ENCODE measurements at places on chromosomes 6 and 20.

DNA sequence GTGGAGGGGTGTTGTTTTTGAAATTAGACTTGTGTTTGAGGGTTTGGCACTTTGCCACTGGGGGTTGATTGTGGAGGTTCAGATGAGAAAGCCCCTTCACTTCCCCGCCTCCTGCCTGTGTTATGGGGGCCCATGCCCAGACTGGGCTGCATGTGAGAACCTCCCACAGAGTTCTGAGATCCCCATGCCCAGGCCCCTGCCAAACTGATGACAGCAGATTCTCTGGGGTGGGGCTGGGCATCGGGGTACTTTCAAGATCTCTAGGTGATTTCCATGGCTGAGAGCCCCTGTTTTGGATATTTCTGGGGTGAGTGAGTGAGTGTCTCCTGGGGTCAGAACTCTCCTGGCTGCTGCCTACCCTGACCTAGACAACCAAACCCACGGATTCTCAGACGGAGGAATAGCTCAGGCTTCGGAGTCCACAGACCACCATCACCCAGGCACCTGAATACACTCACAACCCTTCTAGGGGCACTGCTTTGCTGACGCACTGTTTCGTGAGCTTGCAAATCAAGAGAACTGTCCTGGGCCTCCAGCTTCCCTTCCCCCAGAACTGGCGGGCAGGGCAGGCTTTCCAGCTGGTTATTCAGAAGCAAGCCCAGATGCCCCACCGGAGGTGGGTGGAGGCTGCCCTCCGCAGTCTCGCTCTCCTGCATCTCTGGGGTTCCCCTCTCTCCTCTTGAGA is 6.3 kb downstream of the BCAS1 start:
- no peak for DNase-seq

DNA sequence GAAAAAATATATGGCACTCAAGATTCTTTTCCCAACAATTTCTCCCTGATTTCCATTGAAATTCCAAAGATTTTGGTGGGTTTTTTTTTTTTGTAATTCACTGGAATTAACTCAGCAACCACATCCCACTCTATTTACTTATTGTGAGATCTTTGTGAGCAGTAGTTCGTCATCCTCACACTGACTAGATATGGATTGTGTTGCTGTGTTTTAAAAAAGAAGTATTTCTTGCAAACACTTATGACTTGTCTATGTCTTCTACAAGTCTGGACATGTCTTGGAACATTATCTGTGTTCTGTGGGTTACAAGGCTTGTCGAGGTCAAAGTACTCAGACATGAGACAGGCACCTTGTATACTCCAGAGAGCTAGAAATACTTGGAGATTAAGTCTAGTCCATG is 7.3 kb upstream of the TENT5A start:
- DNase-seq: no peak

DNA sequence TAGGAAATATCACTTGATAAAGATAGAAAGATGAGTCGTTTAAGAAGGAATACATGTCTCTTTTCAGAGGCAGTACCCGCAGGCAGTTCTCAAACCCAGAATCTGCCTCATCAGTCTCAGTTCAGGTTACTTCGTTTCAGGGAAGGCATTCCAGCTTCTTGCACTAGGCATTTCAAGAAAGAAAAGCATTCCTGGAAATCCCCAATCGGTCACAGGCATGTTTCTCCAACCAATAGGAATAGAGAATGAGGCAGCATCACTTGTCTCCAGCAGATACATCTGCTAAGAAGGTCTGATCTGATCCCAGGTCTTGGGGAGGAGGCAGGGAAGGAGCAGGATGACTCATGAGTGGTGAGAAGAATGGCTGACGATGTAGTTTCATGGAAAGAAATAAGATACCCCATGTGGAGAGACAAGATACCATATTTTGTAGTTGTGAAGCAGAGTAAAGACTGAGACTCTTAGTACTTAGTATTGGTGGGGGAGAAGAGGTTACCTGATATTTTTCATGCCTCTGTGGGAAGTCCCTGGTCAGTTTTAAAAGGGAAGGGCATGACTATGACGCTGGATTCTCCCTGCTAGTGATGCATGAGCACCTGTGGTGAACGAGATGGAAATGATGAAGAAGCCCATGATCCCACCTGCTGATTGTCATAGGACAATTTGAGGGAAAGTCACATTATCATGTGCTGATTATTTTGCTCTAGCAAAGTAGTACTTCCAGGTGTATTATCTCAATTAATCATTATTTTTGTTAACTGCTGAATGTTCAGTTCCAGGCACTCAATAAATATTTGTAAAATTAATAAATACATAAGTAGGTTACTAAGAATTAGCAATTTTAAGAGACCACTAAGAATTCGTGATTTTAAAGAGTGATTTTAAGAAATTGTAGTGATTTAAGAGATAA is 20.3 kb upstream of the HLA-DRB1 start:
- peak; percentile 18 for DNase-seq

GRCh38 chr6:25477006-25477590 is 174.9 kb upstream of the SCGN start:
- no peak for DNase-seq

DNA sequence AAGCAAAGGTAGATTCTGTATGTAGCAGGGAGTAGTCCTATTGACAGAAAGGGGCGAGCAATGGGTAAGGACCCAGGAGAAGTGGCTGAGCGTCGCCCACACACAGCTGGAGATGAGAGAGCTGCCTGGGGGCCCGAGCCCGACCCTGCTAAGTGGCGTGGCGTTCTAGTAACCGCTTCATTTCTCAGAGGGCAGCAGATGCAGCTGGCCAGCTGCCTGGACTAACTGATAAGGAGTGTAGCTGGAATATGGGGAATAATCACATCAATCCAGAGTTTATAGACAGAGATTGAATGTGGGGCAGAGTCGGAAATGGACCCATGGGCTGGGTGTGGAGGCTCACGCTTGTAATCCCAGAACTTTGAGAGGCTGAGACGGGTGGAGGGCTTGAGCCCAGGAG is 64.4 kb downstream of the EZR start:
- DNase-seq: no peak

GRCh38 chr6:161476711-161477110 is 202.8 kb upstream of the AGPAT4 start:
- DNase-seq: no peak

GRCh38 chr20:60354024-60354580 is 395.9 kb downstream of the CDH26 start:
- no peak for DNase-seq

DNA sequence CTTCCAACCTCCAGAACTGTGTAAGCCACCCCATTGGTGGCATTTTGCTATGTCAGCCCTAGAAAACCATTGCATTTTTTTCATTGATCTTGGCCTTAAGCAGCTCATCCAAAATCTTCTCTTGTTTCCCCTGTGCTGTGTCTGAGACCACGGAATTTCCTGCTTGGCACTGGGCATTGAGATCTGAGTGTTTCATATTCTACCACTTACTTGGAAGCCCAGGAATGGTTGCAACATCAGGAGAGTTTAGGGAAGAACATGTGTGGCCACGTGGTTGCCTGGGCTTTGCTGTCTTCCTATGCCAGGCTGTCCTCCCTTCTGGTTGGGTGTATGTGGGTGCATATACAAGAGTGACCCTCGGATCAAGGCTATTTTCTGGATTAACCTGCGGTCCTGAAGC is 139.3 kb upstream of the PMEPA1 start:
- no peak for DNase-seq

- DNase-seq: no peak
Measured at GRCh38 chr20:23503649-23504048, 12.7 kb downstream of the CST8 start.

GRCh38 chr6:35722121-35722761 is 14.6 kb upstream of the ARMC12 start:
- DNase-seq: no peak

DNA sequence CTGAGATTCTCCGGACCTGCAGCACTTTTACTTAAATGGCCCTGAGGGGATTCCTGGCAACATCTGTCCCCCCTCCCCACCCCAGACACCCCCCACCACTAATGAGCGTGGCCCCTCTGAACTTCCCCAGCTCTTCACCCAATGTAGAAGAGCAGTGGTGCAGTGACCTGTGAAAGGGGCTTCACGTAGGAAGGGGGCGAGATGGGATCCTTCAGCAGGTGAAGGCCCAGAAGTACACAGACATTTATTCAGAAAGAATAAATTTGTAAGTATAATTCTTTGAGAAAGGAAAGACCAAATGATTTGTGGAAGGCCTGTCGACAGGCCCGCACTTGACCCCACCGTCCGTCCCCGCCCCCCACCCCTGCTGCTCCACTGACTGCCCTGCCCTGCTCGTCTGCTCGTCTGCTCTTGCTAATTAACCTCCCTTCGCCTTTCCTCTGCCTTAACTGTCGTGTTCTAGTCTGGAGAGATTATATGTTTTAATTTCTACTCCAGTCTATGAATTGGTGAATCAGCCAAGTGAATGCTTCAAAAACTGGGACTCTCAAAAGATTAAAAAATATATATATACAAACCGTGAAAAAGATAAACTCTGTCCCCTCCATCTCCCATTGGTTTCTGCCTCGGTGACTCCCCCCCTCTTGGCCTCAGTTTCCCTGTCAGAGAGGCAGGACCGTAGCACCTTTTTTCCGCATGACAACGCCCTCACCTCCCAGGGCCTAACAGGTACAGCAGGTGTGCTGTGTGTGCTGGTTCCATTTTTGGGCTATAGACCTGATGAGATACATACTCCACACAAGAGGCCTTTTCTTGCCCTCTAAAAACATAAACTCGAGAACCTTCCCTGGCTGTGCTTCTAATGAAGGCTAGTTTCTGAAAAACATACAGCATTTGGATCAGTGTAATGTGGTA is 49.2 kb downstream of the GNAS start:
- no peak for DNase-seq

DNA sequence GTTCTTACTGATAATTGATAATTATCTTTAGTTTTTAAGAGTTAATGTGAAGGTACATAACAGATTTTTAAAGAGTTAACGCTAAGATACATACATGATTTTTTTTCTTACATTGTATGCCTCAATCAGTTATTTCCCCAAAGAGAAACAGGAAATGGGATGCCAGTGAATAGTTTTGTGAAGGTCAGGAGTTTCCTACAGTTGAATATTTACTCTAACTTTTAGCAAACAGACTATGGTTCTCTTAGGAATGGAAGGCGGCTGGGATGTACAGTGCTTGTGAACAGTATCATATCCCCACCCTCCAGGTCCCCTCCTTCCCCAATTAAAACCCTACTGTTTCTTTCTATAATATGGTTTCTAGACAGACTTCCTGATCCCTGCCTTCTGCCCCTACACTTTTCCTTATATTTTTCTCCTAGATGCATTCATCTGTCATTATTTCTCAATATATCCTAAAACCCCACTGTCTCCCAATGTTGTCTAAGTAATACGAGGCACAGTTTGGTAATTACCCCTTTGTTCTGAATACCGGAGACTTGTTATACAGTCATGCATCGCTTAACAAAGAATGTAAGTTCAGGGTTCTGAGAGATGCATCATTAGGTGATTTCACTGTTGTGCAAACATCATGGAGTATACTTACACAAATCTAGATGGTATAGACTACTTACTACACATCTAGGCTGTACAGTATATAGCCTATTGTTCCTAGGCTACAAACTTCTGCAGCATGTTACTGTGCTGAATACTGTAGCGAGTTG is 29.2 kb downstream of the SLC35A1 start:
- DNase-seq: no peak

DNA sequence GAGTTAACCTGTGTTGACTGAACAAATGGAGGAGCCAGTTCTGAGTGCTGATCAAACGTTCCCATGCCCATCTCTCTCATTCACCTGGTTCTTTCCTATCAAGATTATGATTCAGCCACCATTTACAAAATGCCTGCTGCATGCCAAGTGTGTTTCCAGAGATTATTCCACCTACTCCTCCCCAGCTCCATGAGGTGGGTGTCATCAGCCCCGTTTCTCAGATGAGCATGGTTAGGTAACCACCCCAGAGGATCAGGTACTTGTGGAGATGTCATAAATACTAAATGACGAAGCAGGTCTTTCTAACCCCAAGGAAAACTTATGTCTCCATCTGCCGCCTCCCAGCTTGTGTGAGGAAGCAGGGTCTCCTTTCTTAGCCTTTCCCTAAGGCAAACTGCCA is 2.1 kb downstream of the BANF2 start:
- no peak for DNase-seq

DNA sequence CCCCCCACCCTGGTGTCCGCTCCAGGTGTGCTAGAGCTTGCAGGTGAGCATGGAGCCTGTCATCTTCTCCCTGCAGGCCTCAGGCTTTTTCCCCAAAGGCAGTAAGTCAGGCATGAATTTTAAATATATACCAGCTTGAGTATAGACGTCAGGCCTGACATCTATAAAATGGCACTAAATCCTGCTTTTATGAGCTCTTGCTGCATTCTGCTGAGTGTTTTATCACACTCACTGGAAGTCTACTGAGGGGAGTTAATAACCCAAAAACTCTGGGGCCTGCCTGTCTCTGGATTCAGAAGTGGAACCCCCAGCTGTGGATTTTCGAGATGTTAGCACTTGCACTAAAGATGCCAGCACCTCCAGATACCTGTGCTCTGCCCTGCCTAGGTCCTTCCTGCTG is 133.4 kb upstream of the TOP1 start:
- DNase-seq: no peak

GRCh38 chr6:73032586-73032985 is 192.7 kb downstream of the KHDC1L start:
- DNase-seq: no peak

DNA sequence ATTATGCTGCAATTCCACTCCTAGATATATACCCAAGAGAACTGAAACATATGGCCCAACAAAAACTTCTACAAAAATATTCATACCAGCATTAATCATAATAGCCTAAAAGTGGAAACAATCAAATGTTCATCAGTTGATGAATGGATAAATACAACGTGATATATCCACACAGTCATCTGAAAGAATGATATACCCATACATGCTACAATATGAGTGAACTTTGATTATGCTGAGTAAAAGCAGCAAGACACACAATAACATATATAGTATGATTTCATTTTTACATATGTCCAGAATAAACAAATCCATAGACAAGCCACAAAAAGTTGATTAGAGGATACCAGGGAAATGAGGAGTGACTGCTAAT is 30.7 kb downstream of the CDK19 start:
- DNase-seq: no peak

DNA sequence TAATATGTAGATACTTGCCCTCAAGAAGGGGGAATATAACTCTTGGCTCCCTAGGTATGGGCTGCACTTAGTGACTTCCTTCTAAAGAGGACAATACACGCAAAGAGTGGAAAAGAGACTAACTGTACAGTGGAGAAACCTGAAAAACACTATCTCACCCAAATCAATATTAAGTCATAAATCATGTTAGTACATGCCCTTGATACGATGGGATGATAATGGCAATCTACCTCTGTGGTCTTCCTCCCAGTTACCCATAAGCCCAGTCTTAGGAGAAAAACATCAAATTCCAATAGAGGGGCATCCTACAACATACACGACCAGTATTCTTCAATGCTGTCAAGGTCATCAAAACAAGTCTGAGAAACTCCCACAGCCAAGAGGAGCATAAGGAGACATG is 1.3 kb downstream of the TRIM26 start:
- no peak for DNase-seq
